ENCODE measurements at places on chromosomes 13 and 19.

- no peak for DNase-seq
Measured at GRCh38 chr13:25946321-25946720, 105.5 kb downstream of the SHISA2 start.

- DNase-seq, result no peak
Measured at GRCh38 chr13:35643625-35644024, 167.1 kb upstream of the MAB21L1 start.

DNA sequence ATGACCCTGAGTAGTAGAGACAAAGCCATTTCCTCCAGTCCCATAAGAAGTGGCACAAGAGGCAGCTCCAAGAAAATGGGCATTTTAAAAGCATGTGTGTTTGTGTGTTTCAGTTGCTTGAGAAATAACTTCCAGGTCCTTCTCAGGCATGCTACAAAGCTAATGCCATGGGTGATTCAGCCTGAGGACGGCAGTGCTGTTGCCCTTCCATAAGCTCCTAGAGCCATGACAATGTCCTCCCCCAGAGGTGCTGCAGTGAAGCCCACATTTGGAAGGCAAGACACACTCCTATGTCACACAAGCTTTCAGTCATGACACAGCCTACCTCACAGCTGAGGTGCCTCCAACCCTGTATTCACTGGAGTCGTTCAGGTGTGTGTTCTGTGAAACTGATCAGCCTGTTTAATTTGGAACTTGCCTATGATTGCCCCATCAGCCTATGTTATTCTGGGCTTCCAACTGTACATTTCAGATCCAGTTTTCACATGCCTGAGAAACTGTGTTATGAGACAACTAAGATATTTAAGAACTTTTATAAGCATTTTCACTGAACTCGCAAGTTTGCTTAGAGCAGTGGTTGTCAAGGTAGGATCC lies 213.6 kb downstream of the FOXO1 start:
- no peak for DNase-seq

GRCh38 chr13:32035716-32036115 lies 4.1 kb downstream of the FRY start:
- no peak for DNase-seq

DNA sequence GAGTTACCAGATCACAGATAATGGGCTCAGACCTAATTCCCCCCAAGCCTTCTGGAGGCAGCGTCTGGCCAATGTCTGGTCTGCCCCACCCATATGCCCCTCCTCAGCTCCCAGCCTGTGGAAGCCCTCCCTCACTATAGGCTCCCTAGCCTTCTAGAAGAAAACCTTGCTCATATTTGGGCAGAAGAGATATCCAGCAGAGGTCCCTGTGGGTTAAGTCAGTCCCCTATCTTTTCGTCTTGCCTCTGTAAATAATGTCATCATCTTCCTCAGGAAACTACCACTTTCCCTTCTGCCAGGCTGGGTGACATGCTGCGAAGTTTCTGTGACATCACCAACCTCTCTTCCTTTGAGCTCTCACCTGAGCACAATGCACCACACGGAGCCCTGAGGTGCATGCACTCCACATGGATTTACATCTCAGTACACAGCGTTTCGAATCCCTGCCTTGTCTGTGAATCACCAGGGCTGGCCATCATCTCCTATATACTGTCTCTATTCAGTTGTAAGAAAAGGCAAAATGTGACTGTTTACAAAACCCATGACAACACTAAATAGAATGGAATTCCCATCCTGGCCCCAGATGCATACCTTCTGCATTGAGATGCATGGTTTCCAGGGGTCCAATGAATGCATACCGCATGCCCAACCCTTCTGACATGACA lies 112.8 kb downstream of the CRYL1 start:
- no peak for DNase-seq

DNA sequence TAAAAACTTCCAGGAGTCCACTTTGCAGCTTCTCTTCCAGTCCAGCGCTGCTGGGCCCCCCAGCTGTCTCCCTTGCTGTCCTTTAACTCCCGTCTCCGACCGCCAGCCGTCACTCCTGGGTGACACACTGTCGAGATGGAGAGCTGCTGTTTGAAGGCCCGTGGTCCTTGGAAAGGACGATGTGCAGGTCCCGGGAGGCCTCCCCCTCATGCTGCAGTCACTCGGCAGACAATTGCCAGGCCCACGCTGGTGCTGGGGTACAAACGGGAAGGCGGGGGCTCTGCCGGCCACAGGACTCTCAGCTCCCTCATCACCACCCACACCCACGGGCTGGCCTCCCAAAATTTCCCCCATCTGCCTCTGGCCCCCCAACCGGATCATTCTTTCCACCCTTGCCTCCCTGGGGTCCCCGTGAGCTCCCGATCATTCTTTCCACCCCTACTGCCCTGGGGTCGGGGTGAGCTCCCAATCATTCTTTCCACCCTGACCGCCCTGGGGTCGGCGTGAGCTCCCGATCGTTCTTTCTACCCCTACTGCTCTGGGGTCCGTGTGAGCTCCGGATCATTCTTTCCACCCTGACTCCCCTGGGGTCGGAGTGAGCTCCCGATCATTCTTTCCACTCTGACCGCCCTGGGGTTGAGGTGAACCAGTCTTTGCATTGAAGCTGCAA lies 16.0 kb upstream of the ZNF554 start:
- no peak for DNase-seq

GRCh38 chr13:109756778-109757177 lies 29.6 kb downstream of the IRS2 start:
- no peak for DNase-seq

GRCh38 chr19:37718304-37718703 lies 1.3 kb downstream of the ZNF607 start:
- no peak for DNase-seq

- DNase-seq, result no peak
Measured at GRCh38 chr13:89925107-89925506, 1422.4 kb upstream of the MIR17HG start.

- no peak for DNase-seq
Measured at GRCh38 chr13:112700291-112701060, 10.6 kb downstream of the ATP11A start.

GRCh38 chr13:31629085-31629780 lies 110.1 kb upstream of the RXFP2 start:
- no peak for DNase-seq

GRCh38 chr13:90899416-90899815 lies 448.1 kb upstream of the MIR17HG start:
- no peak for DNase-seq

DNA sequence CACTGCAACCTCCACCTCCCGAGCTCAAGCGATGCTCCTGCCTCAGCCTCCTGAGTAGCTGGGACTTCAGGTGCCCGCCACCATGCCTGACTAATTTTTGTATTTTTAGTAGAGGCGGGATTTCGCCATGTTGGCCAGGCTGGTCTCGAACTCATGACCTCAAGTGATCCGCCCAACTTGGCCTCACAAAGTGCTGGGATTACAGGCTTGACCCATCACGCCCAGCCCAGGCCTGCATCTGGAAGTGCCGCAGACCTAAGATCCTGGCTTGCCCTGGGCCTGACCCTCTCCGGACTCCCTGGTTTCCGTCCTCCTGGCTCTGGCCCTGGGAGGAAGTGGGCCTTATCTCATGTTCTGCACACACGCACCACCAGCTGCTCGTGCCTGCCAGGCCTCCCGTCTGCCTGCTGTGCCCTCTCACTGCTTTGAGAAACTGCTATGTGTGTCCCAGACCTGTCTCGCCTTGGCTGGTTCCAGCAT lies 4.7 kb upstream of the PTGIR start:
- no peak for DNase-seq

DNA sequence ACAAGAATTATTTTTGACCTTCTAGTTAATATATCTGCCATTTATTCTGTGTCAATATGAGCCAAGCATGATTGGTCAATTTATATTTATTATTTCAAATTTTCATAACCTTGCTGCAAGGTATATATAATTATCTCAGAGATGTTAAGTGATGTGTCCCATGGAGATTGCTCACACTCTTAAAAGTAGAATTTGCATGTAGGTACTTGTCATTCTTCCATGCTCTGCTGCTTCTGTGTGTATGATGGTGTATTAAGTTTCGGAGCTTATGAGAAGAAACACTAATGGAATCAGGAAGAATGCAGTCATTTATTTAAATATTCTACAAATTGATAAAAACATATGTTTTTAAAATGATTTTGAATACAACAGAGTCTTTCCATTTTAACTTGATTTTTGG lies 586.8 kb upstream of the MIR17HG start:
- no peak for DNase-seq

GRCh38 chr13:24887759-24888158 lies 123.8 kb downstream of the RNF17 start:
- no peak for DNase-seq

DNA sequence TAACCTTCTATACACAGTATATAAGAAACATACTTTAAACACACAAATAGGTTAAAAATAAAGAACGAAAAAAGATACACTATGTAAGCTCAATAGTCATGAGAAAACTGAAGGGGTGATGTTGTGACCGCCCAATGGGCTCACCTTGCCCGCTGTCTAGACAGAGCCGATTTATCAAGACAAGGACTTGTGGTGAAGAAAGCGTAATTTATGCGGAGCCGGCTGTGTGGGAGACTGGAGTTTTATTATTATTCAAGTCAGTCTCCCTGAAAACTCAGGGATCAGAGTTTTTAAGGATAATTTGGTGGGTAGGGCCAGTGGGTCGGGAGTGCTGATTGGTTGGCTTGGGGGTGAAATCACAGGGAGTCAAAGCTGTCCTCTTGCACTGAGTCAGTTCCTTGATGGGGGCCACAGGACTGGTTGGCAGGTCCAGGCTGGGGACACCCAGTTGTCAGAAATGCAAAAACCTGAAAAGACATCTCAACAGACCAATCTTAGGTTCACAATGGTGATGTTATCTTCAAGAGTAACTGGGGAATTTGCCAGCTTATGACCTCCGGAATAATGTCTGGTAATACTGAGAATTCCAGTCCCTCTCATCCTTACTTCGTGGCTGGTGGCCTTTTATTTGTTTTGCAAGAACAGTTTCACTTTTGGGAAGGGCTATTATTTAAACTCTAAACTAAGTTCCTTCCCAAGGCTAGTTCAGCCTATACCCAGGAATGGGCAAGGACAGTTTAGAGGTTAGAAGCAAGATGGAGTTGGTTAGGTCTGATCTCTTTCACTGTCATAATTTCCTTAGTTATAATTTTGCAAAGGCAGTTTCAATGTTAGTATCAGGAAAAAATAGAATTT lies 96.6 kb downstream of the UBL3 start:
- no peak for DNase-seq

DNA sequence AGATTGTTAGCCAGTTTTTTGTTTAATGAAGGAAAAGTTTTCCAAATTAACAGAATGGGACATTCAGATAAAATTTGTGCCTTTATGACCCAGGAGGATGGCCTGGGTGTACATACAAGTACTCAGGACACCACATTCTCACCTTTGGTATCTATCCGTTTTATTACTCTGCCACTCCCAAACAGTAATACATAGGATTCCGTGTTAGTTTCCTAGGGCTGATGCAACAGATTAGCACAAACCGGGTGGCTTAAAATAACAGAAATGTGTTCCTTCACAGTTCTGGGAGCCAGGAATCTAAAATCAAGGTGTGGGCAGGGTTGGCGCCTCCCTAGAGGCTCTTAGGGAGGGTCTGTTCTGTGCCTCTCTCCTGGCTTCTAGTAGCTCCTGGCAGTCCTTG lies 129.9 kb downstream of the GGACT start:
- no peak for DNase-seq

DNA sequence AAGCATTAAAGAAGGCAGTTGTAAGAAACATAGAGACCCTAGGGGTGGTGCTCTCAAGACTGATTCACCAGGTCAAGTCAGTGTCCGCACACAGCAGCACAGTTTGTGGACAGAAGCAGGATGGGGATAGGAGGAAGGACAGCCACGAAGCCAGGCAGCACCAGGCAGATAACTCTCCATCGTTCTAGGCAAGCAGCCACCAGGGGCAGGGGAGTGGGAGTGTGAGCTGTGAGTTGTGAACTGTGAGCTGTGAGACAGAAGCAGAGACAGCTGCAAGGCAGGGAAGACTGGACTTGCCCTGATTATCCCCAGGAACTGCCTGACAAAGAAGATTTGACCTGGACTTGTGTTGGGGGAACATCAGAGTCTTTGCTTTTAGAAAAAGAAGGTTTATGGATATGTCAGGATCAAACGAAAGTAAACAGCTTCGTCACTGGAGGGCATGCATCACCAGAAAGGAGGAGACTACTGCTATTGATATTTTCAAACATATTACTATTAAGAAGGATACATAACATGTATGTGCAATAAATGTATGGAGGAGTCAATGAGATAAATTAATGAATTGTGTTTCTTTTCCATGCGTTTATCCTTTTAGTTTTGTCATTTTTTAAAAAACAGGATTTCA lies 286.1 kb downstream of the IRS2 start:
- no peak for DNase-seq

- no peak for DNase-seq
Measured at GRCh38 chr13:46565808-46566750, 13.1 kb downstream of the LRCH1 start.

DNA sequence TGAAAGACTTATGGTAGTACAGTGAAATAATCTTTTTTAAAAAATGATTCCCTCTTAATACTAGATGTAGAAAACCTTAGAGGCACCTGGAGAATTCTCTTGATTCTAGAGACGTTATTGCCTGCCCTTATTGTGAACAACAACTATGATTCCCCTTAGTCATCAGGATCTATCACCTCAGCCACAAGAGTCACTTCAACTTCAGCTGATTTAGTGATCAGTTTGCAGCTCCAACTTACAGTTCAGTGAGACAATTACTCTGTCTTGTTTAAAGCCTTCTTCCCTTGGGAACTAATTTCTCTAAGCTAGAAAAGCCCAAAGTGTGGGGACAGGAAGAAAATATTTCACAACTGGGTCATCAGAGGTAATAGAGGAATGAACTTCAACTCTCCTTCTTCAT lies 254.3 kb upstream of the SLITRK1 start:
- no peak for DNase-seq

DNA sequence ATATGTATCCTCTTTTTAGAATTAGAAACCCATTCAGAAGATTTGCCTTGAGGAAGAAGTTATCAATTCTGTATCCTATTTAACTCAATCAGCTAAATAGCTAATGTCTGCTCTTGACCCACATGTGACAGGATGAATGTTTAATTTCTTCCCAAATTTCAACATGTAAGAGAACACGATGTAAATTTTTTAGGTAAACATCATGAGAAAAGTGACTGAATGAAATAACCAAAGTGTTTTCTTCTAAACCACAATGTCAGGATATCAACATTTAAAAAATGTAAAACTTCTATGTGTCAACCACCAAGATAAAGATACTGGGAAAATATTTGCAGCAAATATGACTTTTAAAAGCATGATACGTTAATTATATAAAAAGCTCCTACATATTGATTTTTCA lies 302.4 kb downstream of the DCT start:
- no peak for DNase-seq

GRCh38 chr19:21166436-21166835 lies 24.6 kb downstream of the ZNF431 start:
- no peak for DNase-seq

GRCh38 chr13:95367309-95367843 lies 66.1 kb upstream of the ABCC4 start:
- DNase-seq, result no peak

DNA sequence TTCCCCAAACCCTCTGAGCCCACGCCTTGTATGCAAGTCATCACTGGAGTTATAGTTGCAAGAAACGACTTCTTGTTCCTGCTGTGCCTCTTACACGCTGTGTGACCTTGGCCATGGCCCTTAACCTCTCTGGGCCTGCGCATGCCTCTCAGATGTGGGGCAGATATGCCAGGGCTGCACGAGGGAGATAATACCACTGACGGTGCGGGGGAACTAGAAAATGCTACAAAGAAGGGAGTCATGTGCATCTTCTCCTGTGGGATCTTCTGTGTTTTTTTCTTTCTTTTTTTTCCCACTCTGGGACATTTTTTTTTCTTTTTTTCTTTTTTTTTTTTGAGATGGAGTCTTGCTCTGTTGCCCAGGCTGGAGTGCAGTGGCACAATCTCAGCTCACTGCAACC lies 4.3 kb upstream of the SAMD1 start:
- DNase-seq, result no peak

Data from stimulated activated CD4-positive, alpha-beta T cell treated with anti-CD3 and anti-CD28 coated beads, Interleukin-12 subunit alpha, Interleukin-12 subunit beta, amount 100 ng/mL, for 24 hours (primary cell).